ENCODE measurements at places on chromosomes 13 and 19.

DNA sequence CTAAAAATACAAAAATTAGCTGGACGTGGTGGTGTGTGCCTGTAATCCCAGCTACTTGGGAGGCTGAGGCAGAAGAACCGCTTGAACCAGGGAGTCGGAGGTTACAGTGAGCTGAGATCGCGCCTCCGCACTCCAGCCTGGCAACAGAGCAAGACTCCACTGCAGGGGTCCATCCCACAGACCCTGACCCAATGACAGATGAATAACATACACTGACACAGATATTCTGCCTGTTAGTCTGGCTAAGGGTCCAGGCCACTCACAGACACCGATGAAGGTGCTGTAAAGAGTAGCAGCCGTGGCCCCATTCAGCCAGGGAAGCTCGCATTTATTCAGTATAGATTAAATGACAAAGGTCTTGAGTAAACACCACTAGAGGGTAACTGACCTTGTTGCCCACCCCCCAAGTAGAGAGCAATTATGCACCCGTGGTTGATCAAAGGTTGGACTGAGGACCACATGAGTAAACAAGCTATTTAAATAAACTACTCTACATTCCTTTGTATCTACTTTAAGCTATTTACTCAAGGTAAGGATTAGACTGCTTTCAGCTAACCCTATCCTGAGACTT, 8.5 kb upstream of the CRYL1 start:
- DNase-seq = no peak

- no peak for DNase-seq
Observed at GRCh38 chr19:18167975-18168645, 5.5 kb upstream of the IFI30 start.

- DNase-seq = no peak
Observed at GRCh38 chr19:6852001-6852400, 35.4 kb upstream of the ADGRE1 start.

- no peak for DNase-seq
Observed at GRCh38 chr19:3610745-3611717, 4.4 kb upstream of the TBXA2R start.

- DNase-seq = no peak
Observed at GRCh38 chr13:109897988-109898624, 111.7 kb upstream of the IRS2 start.
